ENCODE measurements at places on chromosomes 7 and 10. TPM values are rescaled to one million over a fixed set of nuclear protein-coding genes. Genes with fewer than 3 reads are reported as not detected.
A peak's percentile ranks its signal among the peaks of the same experiment; 100 is the strongest.

- no peaks in the 10 kb centered on the region for H3K27me3 ChIP-seq
- no peak for DNase-seq
- no peaks in the 10 kb centered on the region for H3K36me3 ChIP-seq
- H3K4me1 ChIP-seq: peaks cover 13% of the 10 kb centered on the region
- H3K27ac ChIP-seq: peak overlapping the region; percentile 80
Measured at GRCh38 chr7:158975526-158976467, 119.4 kb downstream of the DYNC2I1 start.

The GJD4 gene
- not detected for total RNA-seq

The SORBS1 gene
- 2.5 TPM for total RNA-seq

The VSTM4 gene
- not detected for total RNA-seq

The PDK4 gene
- 0.18 TPM for total RNA-seq

- no peaks in the 10 kb centered on the region for H3K36me3 ChIP-seq
- peak overlapping the region; percentile 65 for H3K4me3 ChIP-seq
- DNase-seq: no peak
- H3K27me3 ChIP-seq: no peaks in the 10 kb centered on the region
- H3K27ac ChIP-seq: peak overlapping the region; percentile 67
Measured at GRCh38 chr7:102306916-102307677, 20.4 kb downstream of the SH2B2 start.

The CALCR gene
- total RNA-seq: not detected

DNA sequence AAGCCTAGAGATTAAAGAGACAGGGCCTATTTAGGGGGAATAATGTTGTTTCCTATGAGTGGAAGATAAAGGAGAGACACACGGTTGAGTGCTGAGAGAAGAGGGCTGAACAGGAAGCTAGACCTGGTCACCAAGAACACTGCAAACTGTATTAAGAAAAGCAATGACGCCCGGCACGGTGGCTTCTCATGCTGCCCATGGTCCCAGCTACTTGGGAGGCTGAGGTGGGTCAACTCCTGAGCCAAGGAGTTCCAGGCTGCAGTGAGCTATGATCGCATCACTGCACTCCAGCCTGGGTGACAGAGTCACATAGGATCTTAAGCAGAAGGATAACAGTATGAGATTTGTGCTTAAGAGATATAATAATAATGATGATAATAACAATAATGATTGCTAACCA, 19.7 kb upstream of the OTUD1 start:
- no peak overlapping the region for H3K4me3 ChIP-seq
- H3K27me3 ChIP-seq: peaks cover 7% of the 10 kb centered on the region
- peaks cover 3% of the 10 kb centered on the region for H3K4me1 ChIP-seq
- no peaks in the 10 kb centered on the region for H3K36me3 ChIP-seq
- no peak for DNase-seq

DNA sequence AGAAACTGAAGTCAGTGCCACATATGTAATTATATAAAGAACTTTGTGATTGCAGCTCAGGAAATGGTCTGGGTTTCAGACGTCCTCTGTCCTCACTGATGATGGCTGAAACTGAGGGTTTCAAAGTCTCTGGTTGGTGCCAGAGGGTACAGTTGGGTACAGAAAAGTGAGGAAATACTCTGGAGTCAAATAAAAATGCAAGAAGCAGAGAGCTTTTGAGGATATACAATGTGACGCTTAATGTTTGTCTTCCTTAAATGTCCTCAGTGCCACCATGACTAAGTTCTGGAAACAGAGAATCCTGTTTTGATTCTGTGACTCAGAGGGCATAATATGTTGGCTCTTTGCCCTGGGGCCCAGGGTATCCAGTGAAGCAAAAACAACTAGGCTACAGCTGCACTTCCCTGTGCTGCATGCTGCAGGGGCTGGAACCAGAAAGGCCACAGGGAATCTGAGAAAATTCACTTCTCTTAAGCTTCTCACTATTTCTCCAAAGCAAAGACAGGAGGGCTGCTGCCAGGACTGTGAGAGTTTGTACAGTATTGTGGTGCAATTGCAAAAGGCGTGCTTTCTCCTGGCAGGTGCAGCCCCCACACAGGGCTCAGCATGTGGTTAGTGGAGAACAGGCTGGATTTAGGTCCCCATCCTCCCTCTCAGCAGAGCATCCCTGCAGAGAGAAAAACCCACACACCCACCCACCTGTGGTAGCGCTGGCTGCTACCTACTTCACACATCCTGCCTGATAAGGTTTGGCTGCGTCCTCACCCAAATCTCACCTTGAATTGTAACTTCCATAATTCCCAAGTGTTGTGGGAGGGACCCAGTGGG, 169.5 kb upstream of the SVIL start:
- no peak overlapping the region for H3K27ac ChIP-seq
- no peaks in the 10 kb centered on the region for H3K36me3 ChIP-seq
- peaks cover under 1% of the 10 kb centered on the region for H3K4me1 ChIP-seq
- H3K27me3 ChIP-seq: peaks cover 14% of the 10 kb centered on the region

GRCh38 chr10:97844678-97845077, 5.0 kb upstream of the GOLGA7B start:
- DNase-seq: no peak
- no peak overlapping the region for H3K4me3 ChIP-seq
- H3K36me3 ChIP-seq: peaks cover 3% of the 10 kb centered on the region
- H3K27ac ChIP-seq: no peak overlapping the region
- H3K4me1 ChIP-seq: peaks cover 16% of the 10 kb centered on the region
- no peaks in the 10 kb centered on the region for H3K27me3 ChIP-seq

GRCh38 chr7:28083164-28083997, 97.2 kb downstream of the JAZF1 start:
- no peak overlapping the region for H3K27ac ChIP-seq
- H3K4me1 ChIP-seq: peaks cover 25% of the 10 kb centered on the region

- no peak overlapping the region for H3K27ac ChIP-seq
- DNase-seq: no peak
- no peaks in the 10 kb centered on the region for H3K4me1 ChIP-seq
Measured at GRCh38 chr10:27857616-27858015, 112.0 kb upstream of the MKX start.

The SFXN2 gene
- total RNA-seq: 7.9 TPM

The COL26A1 gene
- total RNA-seq: not detected

The SYT15B gene
- 0.23 TPM for total RNA-seq

The HOGA1 gene
- not detected for total RNA-seq

GRCh38 chr7:73865738-73866445, 4.9 kb downstream of the TMEM270 start:
- no peak for DNase-seq
- H3K27me3 ChIP-seq: no peaks in the 10 kb centered on the region
- no peaks in the 10 kb centered on the region for H3K36me3 ChIP-seq
- no peaks in the 10 kb centered on the region for H3K4me1 ChIP-seq

DNA sequence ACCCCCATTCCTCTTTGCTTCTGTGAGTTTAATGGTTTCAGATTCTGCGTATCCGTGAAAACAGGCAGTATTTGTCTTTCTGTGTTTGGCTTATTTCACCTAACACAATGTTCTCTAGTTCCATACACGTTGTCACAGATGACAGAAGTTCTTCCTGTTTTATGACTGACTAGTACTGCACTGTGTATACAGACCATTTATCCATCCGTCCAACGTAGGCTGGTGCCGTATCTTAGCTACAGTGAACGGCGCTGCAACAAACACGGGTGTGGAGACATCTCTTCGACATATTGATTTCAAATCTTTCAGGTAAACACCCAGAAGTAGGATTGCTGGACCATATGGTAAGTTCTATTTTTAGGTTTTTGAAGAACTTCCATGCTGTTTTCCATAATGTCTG, 181.7 kb downstream of the PARD3 start:
- H3K4me3 ChIP-seq: no peak overlapping the region
- no peak overlapping the region for H3K27ac ChIP-seq
- DNase-seq: no peak
- no peaks in the 10 kb centered on the region for H3K36me3 ChIP-seq
- H3K27me3 ChIP-seq: peaks cover 17% of the 10 kb centered on the region

GRCh38 chr7:114048386-114049235, 129.8 kb upstream of the PPP1R3A start:
- peak overlapping the region; percentile 88 for H3K4me3 ChIP-seq
- no peaks in the 10 kb centered on the region for H3K27me3 ChIP-seq
- no peak for DNase-seq
- H3K27ac ChIP-seq: peak overlapping the region; percentile 76
- H3K4me1 ChIP-seq: peaks cover 12% of the 10 kb centered on the region

- H3K27ac ChIP-seq: peak overlapping the region; percentile 39
- H3K36me3 ChIP-seq: no peaks in the 10 kb centered on the region
- H3K4me3 ChIP-seq: no peak overlapping the region
- peaks cover 5% of the 10 kb centered on the region for H3K4me1 ChIP-seq
Measured at GRCh38 chr10:88792661-88793060, 9.9 kb upstream of the LIPM start.

DNA sequence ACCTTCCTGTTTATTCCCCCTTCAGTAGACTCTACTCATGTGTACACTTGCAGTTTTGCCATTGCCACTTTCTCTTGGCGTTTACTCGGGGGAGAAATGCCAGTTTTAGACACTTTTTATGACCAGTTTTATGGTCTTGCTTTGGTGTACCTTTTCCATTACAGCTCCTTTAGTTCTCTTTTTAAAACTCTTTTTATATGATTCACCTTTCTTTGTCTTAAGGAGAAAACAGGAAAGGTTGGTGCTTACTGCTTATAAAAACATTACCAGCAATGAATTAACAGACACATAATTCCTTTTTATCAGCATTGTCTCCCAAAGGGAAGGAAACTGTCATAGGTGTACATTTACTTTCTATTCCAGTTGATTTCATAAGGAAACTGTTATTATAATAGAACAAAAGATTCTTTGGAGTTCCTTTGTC, 11.9 kb downstream of the TSPAN13 start:
- peaks cover 6% of the 10 kb centered on the region for H3K27me3 ChIP-seq
- H3K4me3 ChIP-seq: no peak overlapping the region
- no peaks in the 10 kb centered on the region for H3K4me1 ChIP-seq
- peaks cover under 1% of the 10 kb centered on the region for H3K36me3 ChIP-seq

The ARMC3 gene
- not detected for total RNA-seq

GRCh38 chr7:101629171-101629570, at the start of gene MYL10:
Gene MYL10 (minus strand): TSS chr7:101629296. CDS start chr7:101629118, 178 bp downstream.
- H3K27ac ChIP-seq: no peak within 1 kb of the TSS
- H3K4me3 ChIP-seq: no peak within 1 kb of the TSS
- peaks cover 8% of the 10 kb centered on the region for H3K4me1 ChIP-seq
- DNase-seq: no peak
- peaks cover 35% of the 10 kb centered on the region for H3K27me3 ChIP-seq
- peaks cover 5% of the 10 kb centered on the region for H3K36me3 ChIP-seq
